ENCODE measurements at places on chromosomes 6 and 20.

DNA sequence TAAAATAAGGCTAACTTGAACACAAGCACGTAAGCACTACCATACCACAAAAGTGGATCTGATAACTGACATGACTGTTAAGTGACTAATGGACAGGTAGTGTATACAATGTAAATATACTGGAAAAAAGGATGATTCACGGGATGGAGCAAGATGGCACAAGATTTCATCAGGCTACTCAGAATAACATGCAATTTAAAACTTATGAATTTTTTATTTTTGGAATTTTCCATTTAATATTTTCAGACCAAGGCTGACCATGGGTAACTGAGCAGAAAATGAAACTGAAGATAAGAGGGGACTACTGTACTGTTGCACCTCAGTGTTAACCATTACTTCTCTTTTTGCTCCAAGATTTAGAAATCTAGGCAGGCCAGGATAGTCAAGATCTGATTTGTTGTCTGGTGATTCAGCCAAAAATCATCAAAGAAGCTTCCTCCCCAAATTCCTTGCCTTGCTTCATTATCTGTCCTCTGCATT lies 45.4 kb downstream of the TPBG start:
- DNase-seq, result no peak

DNA sequence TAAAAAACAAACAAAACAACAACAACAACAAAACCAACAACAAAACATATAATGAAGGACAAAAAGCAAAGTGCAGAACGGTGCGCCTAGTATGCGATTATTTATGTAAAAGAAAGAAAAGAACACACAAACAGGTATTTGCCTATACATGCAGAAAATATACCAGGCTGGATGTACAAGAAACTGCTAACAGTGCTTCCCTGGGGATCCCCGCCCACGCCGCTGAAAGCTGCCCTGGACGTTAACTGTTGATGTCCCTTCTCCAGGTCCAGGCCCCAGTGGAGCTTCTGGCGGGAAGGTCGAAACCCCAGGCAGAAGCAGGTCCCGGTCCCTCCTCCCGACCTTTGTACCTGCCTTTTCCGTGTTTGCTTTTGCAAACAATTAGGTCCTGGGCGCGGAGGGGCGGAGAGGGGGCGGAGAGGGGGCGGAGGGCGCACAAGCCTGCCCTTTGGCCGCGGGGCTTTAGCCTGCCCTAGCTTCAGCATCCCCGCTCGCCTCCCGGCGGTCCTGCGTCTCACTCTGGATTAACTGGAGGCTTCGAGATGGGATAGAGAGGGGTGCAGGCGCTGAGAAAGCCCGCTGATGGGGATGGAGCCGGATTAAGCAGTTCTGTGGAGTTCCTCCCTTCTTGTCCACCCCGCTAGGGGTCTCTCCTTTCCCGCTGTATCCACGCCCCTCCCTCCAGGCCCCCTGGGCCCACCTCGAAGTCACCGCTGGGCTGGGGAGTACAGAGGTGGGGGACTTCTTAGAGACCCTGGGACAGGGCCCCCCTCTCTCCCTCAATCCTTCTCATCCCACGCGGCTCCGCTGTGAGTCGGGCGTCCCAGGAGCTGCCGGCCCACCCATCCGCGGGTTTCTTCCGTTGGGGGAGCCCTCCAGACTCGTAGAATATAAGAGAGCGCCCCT lies 8.2 kb upstream of the AHCY start:
- no peak for DNase-seq

- no peak for DNase-seq
Observed at GRCh38 chr20:30486103-30486478, 771.4 kb upstream of the DEFB115 start.

DNA sequence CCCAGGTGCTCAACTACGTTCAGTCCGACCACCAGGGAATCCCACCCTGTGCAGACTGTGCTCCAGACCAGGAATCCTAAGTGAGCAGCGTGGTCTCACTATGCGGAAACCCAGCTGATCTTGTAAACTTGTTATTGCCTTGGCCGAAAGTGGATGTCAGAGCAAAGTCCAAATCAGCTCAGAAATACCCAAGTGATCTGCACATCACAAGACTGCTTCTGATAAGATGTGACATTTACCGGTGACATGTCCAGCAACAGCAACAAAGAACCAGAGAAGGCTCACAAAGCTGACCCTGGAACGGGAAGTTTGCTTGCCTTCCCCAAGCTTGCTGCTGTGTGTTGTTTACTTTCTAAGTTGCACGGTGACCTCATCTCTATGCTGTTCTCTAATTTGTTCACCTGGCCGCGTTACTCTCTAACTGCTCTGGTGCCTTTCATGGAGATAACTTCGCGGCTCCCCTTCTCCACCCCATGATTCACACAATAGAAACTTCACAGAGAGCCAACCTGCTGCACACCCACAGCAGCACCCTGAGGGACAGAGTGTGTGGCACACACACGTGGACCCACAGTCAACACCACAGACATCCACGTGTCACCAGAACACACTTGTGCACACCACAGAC lies 1.7 kb downstream of the BNIP5 start:
- no peak for DNase-seq

DNA sequence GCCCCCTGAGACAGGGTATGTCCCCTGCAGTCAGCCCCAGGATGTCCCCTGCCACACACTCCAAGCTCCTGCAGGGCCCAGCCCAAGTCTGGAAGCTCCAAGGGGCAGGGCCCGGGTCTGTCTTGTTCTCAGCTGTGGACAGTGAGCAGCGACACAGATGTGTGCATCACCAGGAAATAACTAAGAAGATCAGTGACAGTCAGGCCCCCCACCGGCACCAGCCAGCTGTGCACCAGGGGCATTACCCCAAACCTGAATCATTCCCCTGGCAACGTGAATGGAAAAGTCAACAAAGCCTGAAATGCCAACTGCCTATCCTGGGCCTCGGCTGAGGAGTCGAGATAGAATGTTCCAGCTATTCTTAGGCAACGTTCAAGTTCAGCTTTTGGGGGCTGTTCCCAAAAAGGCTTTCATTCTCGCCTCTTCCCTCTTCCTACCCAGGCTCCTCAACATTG lies 105.0 kb downstream of the PREX1 start:
- DNase-seq, result no peak

DNA sequence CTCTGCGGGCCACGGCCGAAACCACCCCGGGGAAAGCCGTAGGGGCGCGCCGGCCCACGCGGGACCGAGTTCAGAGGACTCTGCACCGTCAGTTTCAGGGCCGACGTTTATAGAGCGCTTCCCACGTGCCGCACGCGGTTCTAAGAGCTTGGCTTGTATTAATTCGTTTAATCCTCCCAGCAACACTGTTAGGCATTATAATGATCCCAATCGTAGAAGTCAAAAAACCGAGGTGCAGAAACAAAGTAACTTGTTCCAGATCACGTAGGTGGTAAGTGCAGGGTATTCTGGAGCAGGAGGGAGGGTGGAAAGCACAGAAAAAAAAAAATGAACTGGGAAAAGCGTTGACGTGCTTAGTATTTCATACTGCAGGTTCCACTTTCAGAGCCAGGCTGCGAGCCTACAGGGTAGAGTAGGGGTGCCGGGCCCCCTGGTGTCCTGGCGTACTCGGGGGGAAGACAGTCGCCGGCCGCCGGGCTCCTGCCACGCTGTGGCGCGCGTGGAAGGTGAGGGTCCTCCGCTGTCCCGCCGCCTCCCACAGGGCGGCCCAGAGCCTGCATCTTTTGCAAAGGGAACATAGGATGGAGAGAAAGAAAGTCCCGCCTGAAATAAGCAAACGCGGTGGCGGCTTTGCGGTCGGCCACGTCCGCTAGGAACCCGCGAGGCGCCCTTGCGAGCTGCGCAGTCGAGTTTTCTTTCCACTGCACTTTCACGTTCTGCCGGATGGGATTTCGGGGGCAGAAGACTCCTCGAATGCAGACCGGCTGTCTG lies 10.2 kb upstream of the FOXF2 start:
- DNase-seq, result peak; percentile 36

DNA sequence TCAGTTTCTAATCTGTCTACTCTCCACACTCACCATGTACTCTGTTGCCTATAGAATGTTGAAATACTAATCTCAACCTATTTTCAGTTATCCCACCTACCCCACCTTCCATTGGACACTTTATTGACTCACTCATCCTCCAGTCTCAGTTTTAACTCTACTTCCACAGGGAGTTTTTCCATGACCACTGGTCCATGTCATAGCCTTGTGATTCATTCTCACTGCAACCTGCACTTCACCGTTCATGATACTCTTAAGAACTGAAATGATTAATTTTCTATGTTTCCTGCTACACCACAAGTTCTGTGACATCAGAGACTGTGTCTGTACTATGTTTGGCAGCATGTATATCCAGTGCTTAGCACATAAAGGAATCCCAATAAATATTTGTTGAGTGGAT lies 122.8 kb upstream of the HSF2 start:
- no peak for DNase-seq

DNA sequence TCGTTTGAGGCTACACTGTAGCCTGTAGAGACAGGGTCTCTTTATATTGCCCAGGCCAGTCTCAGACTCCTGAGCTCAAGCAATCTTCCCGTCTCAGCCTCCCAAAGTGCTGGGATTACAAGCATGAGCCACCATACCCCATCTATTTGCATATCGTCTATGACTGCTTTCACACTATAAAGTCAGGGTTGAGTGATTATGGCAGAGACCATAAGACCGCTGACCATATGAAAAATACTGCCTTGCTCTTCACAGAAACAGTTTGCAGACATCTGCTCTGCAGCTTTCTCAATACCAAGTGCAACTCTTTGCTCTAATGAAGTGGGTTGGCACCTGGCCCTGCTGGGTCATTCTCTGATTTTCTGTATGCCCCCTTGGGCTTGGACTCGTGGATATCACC lies 79.5 kb upstream of the PAK5 start:
- DNase-seq, result no peak

GRCh38 chr20:61857884-61858283 lies 207.8 kb downstream of the TAF4 start:
- no peak for DNase-seq

GRCh38 chr20:5551621-5552020 lies 198.6 kb upstream of the SHLD1 start:
- DNase-seq, result no peak

GRCh38 chr20:31989030-31989645 lies 21.1 kb upstream of the CCM2L start:
- no peak for DNase-seq

- DNase-seq, result no peak
Observed at GRCh38 chr6:23414051-23414445, 712.0 kb upstream of the NRSN1 start.

DNA sequence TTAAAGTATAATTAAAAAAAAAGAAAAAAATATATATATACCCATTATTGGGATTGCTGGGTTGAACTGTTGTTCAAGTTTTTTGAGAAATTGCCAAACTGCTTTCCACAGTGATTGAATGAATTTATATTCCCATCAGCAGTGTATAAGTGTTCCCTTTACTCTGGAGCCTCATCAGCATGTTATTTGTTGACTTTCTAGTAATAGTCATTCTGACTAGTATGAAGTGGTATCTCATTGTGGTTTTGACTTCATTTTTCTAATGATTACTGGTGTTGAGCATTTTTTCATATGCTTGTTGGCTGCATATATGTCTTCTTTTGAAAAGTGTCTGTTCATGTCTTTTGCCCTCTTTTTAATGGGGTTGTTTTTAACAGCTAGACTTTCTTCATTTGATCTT lies 1260.8 kb upstream of the GJE1 start:
- DNase-seq, result no peak

DNA sequence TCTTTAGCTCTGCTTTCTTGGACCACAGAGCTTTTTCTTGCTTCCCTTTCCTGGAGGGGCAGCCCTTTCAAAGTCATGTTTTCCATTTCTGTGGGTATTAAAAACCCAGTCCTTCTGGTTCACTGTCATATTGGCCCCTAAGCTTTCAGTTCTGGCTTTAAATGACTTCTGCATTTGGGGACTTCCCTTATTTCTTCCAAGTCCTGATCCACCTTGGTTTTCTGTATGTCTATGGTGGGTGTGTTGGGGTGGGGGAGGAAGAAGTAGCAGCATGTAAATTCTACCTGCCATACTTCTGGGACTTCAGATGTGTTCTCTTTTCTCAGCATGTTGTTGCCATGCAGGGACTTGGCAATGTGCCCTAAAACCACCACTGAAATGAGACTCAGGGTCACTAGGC lies 77.1 kb upstream of the EMILIN3 start:
- DNase-seq, result no peak

Data from activated naive CD4-positive, alpha-beta T cell treated with anti-CD3 and anti-CD28 coated beads, Interleukin-2, amount 10 ng/mL, durations not matched to agents 7 days and 5 days (primary cell).